AG20443 (cell line): ENCODE measurements at places on chromosomes 1 and 21.

GRCh38 chr1:87757676-87758075 lies 429.0 kb downstream of the LMO4 start:
- DNase-seq = no peak

DNA sequence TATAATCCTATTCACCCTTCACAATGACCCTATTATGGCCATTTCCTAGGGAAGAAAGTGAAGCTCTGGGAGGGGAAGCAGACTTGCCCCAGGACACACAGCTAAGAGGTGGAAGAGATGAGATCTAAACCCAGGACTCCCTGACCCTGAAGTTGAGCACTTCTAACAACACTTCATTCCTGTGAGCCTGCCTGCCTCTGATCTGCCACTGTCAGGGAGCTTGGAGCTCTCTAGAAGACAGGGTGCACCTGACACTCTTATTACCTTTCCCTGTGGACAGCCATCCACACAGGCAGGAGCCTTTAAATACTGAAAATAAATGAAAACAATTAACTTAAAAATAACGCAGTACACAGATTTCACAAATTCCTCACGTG lies 599 bp downstream of the MKNK1 start:
- DNase-seq = no peak

- DNase-seq = no peak
Measured at GRCh38 chr1:201939148-201939547, 7.2 kb downstream of the LMOD1 start.

DNA sequence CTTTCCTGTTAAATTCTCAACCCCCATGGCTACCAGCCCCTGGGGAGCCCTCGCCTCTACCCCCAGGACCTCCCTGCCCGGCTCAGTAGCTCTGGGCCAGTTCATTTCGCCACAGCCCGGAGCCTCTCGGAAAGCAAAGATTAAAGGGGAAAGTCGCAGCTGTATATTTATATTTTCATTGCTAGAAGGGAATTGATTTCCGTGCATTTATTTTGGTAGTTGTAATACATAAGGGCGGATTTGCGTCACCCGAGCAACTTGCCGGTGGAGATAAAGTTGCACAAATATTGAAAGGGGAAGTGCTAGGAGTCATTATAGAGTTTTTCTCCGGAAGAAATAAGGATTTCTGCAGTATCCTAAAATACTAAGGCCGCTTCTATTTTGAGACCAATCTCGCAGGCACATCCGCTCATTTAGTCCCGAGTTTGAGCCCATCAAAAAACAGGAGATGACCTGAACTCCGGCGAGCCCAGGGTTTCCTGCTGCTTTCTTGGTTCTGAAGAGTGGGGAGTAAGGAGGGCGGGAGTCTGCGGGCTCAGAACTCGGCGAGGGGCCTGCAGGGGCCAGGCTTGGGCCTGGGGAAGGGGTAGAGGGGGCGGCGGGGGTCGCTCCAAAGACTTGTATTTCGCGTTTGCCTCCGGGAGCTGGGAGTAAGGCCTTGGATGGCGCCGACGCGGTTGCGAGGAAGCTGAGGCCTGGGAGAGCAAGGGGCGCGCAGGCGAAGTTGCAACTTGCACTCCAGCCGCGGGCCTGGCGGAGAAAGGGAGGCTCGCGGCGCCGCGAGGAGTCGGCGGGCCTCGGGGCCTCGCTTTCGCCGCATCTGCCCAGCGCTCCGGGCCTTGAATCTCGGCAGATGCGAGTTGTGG lies 2.5 kb upstream of the HLX start:
- no peak for DNase-seq

- no peak for DNase-seq
Measured at GRCh38 chr1:19325368-19325957, 13.3 kb downstream of the SLC66A1 start.

DNA sequence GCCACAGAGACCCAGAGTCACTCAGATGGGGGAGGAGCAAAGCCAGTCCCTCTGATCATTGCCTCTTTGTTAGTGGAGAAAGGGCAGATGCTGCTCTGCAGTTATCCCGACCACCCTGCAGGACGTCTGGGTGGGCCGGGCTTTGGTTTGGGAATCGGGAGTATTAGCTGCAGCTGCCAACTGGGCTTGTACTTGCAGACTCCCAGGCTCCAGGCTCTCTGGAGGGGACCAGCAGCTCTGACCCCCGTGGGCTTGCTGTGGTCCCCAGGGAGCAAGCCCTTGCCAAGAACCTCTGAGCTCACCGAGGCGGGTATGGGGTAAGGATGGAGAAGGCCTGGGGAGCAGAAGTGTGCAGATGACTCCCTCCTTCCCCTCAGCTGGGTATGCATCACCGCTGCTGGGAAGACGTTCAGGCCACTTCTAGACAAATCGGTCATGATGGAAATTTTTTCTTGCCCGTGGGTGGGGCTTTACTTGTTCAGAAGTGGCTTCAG lies 21.6 kb downstream of the MAPKAPK2 start:
- DNase-seq = peak; percentile 94

DNA sequence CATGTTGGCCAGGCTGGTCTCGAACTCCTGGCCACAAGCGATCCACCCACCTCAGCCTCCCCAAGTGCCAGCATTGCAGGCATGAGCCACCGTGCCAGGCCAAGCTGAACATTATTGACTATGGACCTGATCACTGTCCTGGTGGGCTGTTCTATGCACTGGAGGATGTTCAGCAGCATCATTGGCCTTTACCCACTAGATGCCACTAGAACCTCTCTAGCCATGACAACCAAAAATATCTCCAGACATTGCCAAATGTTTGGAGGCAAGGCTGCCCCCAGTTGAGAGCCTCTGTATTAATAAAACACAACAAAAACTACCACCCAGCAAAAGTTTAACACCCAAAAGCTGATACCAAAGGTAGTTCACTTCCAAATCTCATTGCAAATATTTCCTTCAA lies 110.8 kb upstream of the SOD1 start:
- no peak for DNase-seq

- no peak for DNase-seq
Measured at GRCh38 chr1:211646566-211646965, 28.9 kb downstream of the NEK2 start.

- no peak for DNase-seq
Measured at GRCh38 chr1:227943381-227944089, 4.2 kb downstream of the WNT9A start.

DNA sequence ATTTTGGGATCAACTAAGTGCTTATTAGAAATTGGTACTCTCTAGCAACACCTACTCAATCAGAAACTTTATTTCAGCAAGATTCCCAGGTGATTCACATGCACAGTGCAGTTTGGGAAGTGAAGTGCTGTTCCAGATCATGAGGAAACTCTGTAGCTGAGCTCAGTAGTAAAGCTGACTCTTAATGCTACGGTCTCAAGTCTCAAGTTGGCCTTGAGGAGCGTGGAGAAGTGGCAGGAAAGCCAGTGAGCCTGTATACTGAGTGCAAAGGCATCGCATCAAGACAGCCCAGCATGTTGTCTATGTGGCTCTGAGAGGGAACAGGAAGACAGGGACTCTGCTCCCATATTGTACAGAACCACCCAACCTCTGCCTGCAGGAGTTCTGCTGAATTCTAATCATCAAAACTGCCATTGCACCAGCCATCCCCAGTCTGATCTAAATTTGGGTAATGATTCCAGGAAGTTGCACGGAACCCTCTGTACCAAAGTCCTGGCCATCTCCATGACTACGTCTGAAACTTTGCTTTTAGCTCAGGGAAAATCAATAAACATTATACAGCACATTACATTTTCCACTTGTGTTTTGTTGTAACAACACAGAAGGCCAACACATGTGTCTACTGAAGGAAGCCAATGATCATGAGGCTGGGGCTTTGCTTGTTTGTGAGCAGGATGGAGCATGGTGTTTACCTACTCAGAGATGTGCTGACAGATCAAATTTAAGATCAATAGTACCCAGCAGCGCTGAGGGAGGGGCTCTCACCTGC lies 105.1 kb upstream of the TLR5 start:
- DNase-seq = no peak

- DNase-seq = no peak
Measured at GRCh38 chr1:220317161-220317560, 44.9 kb upstream of the RAB3GAP2 start.

- peak; percentile 31 for DNase-seq
Measured at GRCh38 chr1:159853417-159854115, 8.9 kb downstream of the VSIG8 start.

DNA sequence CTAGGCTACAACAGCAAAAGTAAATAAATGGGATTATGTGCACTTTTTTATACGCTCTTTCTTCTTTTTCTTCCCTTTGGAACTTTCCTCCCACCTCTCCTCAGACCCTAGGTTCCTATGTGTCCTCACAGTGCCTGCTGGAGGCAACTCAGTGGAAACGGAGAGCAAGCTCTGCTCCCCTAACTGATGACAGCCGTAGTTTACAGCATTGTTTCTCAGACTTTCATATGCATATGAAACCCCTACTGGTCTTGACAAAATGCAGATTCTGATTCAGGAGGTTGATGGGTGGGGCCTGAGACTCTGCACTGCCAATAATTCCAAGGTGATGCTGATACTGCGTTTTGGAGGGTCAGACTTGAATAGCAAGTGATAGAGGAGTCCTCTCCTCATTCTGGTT lies 34.3 kb upstream of the HMCN1 start:
- DNase-seq = no peak

DNA sequence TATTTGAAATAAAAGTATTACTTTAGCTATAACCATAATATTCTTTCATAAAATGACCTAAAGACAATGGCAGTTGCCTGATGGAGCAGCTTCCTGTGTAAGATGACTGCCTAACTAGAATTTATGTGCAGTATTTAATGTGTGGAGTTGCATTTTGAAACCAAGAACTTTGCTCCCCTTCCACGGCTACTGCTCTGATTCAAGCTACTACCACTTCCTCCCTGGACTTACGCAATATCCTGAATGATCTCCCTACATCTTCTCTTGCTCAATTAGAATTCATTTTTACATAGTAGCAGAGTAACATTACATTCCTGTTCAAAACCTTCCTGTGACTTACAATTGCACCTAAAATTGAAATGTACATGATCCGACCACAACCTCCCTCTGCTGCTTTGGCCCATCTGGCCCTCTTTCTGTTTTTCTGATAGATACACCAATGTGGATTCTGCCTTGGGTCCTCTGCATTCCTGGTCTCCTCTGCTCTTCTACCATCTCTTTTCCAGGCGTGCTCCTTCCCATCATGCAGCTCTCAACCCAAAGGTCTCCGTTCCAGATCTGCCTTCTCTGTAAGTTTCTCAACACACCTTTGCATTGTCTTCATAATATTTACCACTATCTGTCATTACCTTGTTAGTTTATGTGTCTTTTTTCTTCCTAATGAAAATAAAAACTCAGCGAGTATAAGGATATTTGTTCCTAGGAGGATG lies 47.4 kb upstream of the USP25 start:
- DNase-seq = peak; percentile 49

- no peak for DNase-seq
Measured at GRCh38 chr1:20993716-20994575, 182.8 kb downstream of the EIF4G3 start.

GRCh38 chr1:60423146-60423780 lies 349.7 kb upstream of the C1orf87 start:
- no peak for DNase-seq

DNA sequence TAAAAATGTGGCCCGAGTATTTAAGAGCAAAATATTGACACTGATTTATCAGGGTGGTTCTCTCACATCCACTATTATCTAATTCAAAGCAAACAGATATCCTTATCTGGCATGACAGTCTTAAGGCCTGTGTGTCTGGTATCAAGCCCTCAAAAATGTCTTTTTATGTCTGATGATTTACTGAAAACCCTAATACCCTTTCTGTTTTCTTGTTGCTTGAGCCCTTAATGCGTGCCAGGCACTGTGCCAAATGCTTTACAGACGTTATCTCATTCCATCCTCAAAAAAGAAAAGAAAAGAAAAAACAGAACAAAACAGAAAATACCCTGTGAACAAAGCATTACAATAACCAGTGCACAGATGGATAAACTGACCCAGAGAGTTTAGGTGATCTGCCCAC lies 5.7 kb downstream of the DUSP23 start:
- DNase-seq = no peak

GRCh38 chr1:42825036-42825851 lies 8.0 kb upstream of the SVBP start:
- no peak for DNase-seq

GRCh38 chr1:51898090-51898734 lies 19.7 kb upstream of the NRDC start:
- peak; percentile 68 for DNase-seq

GRCh38 chr1:100074604-100075395 lies 57.9 kb downstream of the SASS6 start:
- no peak for DNase-seq

GRCh38 chr1:54582566-54583306 lies 34.7 kb downstream of the ACOT11 start:
- no peak for DNase-seq

DNA sequence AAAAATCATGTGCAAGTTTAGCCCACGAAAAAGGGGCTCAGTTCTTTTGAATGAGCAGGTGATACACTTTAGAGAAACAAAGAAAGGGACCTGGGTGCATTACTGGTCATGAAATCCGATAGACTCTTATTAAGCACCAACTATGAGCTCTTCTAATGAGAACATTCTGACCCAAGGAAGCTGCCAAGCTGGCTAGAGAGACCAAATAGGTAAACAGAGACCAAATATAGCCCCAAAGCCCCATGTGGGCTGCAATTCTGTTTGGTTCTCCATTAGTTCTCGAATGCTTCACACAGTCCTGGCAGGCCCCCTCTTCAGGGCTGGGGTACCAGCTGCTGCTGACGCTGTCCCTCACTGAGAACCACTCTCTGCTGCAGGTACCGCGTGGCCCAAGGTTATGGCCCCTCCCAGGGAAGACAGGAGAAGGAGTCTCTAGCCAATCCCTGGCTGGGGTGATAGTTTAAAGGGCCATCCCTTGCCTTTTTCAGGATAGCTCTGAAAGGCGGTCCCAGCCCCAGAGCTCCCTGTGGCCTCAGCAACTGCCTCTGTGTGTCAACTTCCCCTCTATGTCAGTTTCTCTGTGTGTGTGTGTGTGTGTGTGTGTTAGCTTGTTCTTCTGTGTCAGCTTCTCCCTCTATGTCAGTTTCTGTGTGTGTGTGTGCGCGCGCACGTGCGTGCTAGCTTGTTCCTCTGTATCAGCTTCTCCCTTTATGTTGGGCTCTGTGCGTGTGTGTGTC lies 7.1 kb upstream of the UBXN10 start:
- DNase-seq = no peak

DNA sequence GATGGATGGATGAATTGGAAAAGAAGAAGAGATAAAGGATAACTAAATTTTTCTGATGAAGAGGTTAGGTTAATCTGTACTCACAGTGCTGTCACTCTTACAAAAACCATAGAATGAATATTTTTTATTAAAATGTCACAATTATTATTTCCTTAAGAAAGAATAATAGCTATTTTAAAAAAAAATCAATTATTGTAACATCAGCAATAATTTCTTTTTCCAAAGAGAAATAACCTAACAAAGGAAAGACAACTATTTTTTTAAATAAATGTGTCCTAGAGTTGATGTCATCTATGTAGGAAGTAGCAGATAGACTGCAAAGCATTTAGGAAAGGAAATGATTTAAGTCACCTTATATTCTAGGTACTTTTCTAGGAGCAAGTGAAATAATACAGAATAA lies 33.6 kb upstream of the PLPPR4 start:
- no peak for DNase-seq

DNA sequence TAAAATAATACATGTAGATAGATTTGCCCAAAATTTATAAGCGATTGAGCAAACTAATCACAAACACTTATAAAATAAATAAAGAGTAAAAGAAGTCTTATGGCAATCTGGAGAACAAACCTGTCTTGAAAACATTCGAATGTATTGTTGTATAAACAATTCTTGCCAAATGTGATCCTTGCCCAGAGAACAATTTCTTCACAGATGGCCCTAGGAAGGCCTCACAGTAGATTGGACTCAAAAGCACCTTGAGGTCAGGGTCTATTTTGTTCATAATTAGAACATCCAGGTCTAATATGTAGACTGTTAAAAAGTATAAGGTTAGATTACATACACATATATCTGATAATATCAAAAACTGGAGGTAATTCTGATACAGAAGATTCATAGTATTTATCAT lies 202.4 kb downstream of the KCNT2 start:
- no peak for DNase-seq
